ENCODE measurements at places on chromosomes 2 and 18.

- peak; percentile 26 for DNase-seq
Observed at GRCh38 chr2:60581433-60582282, 28.2 kb upstream of the BCL11A start.

- no peak for DNase-seq
Observed at GRCh38 chr2:147181351-147182029, 663.3 kb upstream of the ACVR2A start.

DNA sequence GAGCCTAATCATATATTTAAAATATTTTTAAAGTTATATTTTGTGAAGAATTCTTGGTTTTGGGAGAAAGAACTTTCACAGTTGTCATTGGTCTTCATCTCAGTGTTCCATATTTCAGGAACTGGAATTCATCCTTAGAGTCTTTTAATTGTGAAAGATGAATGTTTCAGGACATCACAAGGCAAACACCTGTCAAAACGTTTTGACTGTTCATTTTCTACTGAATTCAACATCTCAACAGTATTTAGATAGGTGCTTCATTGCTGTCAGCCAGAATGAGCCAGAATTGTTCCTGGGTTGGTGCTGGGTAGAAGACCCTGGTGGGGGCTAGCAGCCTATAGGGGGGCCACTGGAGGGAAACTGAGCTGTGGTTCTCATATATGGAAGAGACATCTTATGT is 255.1 kb upstream of the CXCR4 start:
- DNase-seq: no peak

GRCh38 chr18:48075707-48076093 is 145.2 kb upstream of the SMAD2 start:
- no peak for DNase-seq

- no peak for DNase-seq
Observed at GRCh38 chr2:223001797-223002175, 50.2 kb upstream of the KCNE4 start.

- DNase-seq: peak; percentile 11
Observed at GRCh38 chr2:33395655-33396249, 80.7 kb upstream of the RASGRP3 start.

- no peak for DNase-seq
Observed at GRCh38 chr18:41444943-41445342, 510.1 kb upstream of the PIK3C3 start.

DNA sequence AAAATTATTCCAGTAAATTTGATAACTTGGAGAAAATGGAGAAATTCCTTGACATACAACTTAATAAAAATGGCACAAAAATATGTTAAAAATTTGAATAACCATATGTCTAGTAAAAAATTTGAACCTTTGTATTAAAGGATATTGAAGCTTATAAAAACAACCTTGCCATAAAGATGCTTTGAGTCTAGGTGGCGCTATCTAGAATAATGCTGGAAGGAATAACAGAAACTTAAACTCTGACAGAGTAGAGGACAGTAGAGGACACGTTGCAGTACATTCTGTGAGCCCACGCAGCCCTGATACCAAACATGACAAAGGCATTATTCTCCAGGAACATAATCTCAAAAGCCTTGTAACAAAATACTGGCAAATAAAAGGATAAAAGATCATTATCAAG is 44.7 kb upstream of the ALKAL2 start:
- no peak for DNase-seq

GRCh38 chr18:45291621-45292615 is 323.4 kb upstream of the SLC14A2 start:
- DNase-seq: no peak

DNA sequence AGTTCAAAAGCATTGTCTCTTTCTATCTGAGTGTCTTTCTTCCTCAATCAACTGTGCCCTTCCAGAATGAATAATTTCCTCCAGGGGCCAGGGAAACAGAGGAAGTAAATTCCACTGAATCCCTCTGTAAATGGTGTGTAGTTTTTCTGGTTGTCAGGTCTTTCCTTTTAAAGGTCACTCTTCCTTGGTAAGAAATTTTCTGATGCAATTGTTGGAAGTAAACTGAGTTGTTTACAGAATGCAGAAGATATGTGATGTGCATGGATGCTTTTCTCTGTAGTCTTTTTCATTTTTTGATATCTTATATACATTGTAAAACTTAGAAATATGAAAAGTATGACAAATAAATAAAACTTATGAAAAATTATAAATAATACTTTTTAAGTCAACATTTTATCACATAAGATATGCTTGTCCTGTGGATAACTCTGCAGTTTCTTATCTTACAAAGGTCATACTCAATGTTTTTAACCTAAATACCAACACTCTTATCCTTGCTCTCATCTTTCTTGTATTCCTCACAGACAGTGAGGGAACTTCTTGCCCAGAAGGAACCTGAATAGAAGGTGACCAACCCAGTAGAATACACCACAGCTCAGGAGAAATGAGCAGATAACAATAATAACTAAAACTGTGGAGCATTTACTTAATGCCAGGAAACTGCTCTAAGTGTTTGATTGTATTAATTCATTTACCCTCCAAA is 234.5 kb downstream of the METTL4 start:
- DNase-seq: no peak

- no peak for DNase-seq
Observed at GRCh38 chr2:100140582-100140981, 1.8 kb downstream of the AFF3 start.

DNA sequence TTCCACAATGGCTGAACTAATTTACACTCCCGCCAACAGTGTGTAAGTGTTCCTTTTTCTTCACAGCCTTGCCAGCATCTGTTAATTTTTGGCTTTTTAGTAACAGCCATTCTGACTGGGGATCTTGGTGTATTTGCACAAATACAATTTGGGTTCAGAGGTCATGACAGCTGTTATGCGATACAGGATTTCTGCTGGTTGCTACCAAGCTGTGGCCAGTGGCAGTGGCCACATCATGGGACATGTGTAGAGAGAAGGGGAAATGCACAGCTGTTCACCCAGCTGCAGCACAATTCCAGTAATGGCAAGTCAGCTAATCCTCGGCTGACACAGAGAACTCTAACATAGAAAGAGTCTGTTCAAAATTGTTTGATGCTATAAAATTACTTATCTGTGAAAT is 21.0 kb upstream of the SELENOI start:
- DNase-seq: no peak

DNA sequence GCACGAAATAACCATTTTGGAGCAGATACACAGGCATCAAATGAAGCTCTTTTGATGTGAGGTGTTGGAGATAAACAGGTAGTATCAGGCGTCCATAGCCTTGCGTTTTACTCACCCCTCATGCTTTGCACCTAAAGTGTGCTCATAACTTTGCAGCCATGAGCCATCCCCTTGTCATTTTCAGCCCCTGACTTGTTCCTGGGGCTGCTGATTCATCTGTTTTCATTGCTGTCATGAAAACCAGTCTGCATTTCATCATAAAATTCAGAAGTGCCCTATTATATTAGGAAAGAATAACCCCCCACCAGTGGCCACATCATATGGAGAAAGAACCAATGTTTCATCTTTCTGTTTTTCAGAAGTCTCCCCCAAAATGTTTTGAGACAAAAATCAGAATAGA is 329.7 kb upstream of the NRP2 start:
- no peak for DNase-seq

GRCh38 chr2:170820757-170821530 is 4.3 kb downstream of the GAD1 start:
- DNase-seq: no peak

DNA sequence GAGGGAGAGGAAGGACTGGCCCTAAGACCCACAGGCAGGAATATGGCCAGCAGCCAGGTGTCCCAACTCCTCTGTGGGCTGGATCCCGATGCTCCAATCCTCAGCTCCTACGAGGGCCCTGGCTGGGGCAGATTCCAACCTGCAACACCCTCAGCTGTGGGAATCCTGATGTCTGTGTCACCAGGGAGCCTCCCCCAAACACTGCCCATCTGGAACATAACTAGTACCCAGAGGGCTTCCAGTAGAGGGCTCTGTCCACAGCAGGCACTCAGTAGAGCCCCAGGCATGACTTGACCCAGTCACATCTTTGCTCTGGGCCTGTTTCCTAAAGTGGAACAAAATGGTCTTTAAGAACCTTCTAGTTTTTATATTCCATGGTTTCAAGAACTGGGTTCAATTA is 20.6 kb upstream of the LOXHD1 start:
- DNase-seq: no peak

GRCh38 chr18:39721712-39722111 is 2156.1 kb upstream of the CELF4 start:
- no peak for DNase-seq

GRCh38 chr2:3662239-3662638 is 4.2 kb downstream of the ALLC start:
- DNase-seq: no peak

DNA sequence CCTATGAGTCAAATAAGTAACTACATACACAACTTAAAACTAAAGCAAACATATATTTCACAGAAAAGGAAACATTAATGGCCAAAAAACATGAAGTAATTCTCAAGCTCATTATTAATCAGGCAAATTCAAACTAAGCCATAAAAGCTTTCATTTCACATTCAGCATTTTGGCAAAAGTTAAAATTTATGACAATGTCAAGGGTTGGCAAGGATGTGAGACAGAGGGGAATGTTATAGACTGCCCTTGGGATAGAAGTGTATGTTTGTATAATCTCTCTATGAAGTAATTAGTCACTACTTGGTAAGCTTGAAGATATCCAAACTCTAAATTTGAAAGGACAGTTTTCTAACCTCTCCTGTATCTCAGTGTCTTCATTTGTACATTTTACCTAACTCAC is 539.4 kb downstream of the RIT2 start:
- DNase-seq: peak; percentile 93

DNA sequence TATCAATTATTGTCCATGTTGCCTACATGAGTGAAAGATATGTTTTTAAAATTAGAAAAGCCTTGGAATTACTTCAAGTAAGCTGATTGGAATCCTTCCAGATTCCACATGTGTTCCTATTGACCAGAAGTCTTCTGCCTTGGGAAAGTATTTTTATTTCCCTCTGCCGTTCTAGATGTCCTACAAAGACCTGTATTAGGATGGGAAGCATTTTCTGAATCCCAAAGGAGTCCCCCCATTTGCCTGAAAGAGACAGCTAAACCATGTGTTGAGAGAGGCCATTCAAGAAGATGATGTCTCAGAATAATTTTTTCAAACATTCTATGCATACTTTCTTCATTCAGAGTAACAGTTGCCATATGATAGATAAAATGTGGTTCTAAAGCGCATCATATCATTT is 19.0 kb upstream of the MYO1B start:
- no peak for DNase-seq

GRCh38 chr2:122341007-122341406 is 585.6 kb downstream of the TSN start:
- DNase-seq: no peak

DNA sequence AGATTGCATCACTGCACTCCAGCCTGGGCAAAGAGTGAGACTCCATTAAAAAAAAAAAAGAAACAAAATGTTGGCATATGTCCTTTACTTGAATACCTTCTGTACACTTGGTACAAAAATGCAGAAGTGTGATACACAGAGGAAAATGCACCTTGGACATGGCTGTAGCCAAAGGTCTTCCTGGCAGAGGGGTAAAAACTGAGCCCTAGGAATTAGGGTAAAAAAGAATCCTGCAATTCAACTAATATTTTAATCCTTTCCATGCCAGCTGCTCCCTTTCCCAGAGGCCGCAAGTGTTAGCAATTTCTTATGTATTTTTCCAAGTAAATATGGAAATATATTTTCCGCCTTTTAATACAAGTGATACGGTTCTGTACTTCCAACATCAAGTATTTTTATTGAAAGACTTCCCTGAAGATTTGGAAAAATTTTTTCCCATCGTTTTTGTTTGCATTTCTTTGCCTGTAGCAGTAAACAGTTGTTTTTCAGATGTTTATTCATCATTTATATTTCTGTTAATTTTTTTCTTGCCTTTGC is 26.2 kb downstream of the KCNJ13 start:
- no peak for DNase-seq

DNA sequence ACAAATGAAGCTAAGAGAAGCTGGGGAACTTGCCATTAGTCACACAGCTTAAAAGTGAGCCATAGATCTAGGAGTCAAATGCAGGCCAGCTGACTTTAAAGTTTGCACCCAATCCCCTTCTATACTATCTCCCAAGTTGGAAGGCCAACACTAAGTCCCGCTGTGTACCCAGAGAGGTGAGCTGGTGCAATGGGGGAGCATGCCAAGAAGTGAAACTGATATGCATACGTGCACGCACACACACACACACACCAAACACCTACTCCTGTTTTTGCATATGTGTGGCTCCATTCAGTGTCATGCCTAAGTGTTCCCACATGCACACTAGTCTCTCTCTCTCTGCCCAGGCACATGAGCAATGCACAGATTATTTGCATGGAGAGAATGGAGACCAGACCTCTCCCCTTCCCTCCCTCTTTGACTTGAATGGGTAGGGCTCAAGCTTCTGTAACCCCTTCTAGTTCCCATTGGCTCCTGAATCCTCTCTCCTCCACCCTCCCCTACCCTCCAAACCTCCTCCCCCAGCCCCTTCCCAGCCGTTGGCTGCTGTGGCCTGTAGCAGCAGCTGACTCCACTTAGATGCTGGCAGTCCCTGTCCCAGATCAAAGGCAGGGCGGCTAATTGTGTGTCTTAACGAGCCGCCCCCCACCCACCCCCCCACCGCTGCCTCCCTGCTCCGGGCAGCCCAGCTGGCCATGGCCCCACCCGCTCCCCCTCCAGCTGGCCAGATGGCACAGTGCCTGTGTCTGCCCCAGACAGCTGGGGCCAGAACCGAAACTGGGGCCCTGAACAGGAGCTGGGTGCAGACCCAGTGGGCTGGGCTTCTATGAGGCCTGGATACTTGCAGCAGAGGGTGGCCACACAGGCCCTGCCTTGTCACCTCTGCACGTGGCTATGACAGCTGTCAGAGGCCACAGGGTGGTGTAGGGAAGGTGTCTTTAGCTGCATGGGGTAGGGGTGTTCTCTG is 5.6 kb downstream of the WNT10A start:
- DNase-seq: peak; percentile 58

GRCh38 chr2:12070153-12070552 is 323.7 kb downstream of the LPIN1 start:
- DNase-seq: no peak

DNA sequence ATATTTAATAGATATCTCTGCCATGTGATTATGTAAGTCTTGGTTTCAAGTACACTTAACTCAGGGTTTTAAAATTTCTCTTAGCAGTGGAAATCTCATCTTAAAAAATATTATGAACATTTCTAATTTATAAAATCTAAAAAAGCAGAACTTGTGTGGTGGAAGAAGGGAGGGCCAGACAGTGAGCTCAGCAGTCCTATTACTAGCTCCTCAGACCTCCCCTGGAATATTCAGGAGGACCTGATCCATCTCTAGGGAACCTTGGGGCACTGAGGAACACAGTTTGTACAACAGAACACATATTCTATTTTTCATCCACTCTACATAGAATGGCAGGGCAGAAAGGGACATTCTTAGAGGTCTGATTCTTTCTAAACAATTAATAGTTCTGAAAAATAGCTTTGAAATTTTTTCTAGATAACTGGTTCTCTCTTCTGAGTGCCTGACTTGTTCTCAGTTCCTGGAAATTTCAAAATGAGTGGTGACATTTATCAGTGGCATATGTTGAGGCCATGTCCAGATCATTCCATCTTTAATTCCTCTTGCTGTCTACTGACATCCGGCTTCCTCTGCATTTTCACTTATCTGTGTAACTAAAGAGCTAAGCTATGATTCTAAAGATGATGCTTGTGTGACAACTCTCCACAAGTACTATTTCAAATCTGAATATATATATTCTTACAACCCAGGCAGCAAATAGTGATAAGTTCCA is 8.2 kb upstream of the MAP4K4 start:
- DNase-seq: no peak

GRCh38 chr2:14344355-14344754 is 288.2 kb upstream of the LRATD1 start:
- DNase-seq: no peak

All from NCI-H446 treated with DMSO at 0.1 percent for 48 hours (cell line).